Retina (tissue), 1 donor: ENCODE measurements at places on chromosomes 1 and 21.

GRCh38 chr1:5597991-5598823, 394.0 kb downstream of the NPHP4 start:
- peak; percentile 46 for DNase-seq

- peak; percentile 39 for DNase-seq
Observed at GRCh38 chr1:18290740-18291412, 183.3 kb downstream of the IGSF21 start.

- DNase-seq: no peak
Observed at GRCh38 chr1:170711682-170712081, 47.8 kb downstream of the PRRX1 start.

- no peak for DNase-seq
Observed at GRCh38 chr1:116881879-116882520, 27.7 kb upstream of the PTGFRN start.

DNA sequence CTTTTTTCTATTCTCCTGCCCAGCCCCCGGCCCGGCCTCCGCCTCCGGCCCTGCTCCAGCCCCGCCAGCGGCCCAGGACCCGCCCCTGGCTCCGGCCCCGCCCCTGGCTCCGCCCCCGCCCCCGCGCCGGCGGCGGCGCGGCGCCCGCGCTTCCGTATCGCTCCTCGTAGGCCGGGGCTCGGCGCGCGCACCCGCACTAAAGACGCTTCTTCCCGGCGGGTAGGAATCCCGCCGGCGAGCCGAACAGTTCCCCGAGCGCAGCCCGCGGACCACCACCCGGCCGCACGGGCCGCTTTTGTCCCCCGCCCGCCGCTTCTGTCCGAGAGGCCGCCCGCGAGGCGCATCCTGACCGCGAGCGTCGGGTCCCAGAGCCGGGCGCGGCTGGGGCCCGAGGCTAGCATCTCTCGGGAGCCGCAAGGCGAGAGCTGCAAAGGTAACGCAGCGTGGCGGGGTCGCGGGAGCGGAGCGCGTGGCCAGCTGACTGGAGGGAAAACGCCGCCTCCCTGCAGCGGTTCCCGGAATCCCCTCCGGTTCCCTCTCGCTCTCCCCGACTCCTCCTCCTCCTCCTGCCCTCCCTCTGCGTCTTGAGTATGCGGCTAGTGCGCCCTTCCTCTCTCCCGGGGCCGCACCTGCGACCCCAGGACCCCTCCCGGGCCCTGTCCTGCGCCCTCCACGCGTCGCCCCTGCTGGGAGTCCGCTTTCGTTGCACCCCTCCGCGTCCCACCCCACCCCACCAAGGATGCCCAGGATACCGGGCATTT, at the start of gene IFNAR2:
IFNAR2 (plus strand) TSS at position 155 of the 761 bp plus-strand sequence. CDS start 11,985 bp downstream, outside the sequence.
- peak; percentile 91 for DNase-seq

DNA sequence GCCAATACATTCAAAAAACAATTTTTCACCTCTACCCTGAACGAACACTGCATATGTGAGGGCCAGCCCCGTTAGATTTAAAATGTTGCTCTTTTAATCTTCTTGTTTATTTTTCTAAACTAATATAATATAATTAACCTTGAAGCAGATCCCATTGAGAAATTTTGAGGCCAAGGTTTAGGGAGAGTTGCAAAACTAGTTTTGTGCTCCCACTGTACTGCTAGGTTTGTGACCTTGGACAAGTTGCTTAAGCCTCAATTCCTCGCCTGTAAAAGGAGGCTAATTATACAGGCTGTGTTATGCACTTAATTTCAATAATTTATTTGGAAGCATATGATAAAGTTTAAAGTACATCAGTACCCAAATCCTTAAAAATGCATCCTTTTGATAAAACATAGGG, 3.7 kb downstream of the IL23R start:
- DNase-seq: no peak

DNA sequence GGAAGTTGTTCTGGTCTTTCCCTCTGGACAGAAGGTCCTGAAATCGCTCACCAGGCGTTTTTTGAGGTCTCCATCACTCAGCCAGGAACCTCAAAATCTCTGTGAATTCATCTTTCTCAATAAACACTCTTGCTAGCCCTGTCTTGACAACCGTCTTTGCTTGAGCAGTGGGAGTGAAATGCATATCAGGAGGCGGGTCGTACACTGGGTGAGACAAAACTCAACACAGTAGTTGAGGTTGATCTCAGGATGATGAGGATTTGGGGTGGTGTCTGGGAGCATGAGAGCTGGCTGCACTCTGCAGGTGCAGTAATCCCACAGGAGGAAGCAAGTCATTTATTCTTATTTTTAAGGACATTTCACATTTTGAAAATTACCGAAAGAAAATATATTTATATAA, 1.9 kb downstream of the GPR25 start:
- DNase-seq: no peak

GRCh38 chr1:43936431-43937151, 3.0 kb downstream of the ARTN start:
- peak; percentile 72 for DNase-seq

DNA sequence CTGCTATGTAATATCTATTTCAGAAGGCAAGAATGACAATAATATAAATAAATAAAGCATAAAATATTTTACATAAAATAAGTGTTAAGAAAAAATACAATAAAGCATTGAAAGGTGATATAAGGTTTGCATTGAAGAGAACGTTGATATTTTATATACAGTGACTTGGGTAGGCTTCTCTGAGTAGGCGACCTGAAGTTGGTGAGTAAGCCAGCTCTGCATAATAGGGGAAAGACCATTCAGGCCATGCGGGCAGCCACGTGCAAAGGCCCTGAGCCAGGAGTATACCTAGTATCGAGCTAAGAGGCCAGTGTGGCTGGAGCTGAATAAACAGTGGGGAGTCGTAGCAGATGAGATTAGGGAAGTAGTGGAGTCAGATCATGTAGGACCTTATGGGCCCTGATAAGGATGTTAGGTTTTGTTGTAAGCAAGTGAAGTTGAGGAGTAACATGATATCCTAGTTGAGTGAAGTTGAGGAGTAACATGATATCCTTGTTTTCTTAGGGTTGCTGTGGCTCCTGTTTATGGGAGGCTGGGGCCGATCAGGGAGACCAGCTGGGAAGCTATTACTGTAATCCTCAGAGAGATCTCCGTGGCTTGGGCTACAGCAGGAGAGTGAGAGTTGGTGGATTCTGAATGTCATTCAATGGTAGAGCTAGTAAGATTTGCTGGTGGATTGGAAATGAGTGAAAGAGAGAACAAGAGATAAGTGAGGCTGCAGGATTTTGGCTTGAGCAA, 22.0 kb downstream of the KCNK1 start:
- DNase-seq: no peak

GRCh38 chr1:248818505-248819374, 7.0 kb downstream of the SH3BP5L start:
- DNase-seq: no peak

GRCh38 chr1:90831910-90832309, 114.8 kb upstream of the BARHL2 start:
- DNase-seq: peak; percentile 49

GRCh38 chr1:39574646-39575045, 1.9 kb downstream of the PABPC4 start:
- DNase-seq: peak; percentile 5

GRCh38 chr1:53334781-53335180, 6.9 kb upstream of the LRP8 start:
- DNase-seq: no peak

DNA sequence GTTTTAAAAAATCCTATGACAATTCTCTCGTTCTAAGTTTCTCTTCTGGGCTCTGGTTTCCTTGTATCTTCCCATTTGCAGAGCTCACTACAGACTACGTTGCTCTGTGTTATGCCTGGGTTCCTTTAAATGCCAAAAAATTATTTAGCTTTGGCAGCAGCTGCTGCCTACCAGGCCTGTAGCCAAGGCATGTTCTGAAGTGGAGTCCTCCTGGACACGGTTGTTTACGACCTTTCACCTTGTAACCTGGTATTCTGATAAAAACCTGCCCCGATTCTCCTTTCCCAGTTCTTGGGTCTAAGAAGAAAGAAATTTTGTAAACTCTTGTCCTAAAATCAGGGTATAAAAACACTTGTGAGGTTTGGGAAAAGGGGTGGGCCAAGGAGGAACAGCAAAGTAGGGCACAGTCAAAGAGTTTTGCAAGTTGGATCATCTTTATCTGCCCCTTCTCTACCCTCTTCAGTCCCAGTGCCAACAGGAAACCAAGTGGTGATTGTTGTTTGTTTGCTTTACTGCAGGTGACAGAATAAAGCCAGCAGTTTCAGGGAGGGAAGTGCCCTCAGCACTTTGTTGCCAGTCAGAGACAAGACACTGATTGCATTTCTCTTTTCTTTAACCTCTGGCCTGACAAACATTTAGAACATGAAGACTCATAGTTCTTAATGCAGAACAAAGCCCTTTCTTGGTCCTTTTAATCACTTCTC, 3.1 kb upstream of the TXNIP start:
- DNase-seq: no peak

GRCh38 chr1:59394706-59395425, 98.0 kb downstream of the FGGY start:
- no peak for DNase-seq

GRCh38 chr21:29211205-29211604, 80.8 kb downstream of the MAP3K7CL start:
- DNase-seq: no peak

- no peak for DNase-seq
Observed at GRCh38 chr1:2437617-2438016, 25.3 kb upstream of the PEX10 start.

- no peak for DNase-seq
Observed at GRCh38 chr21:34205811-34206571, 132.6 kb downstream of the MRPS6 start.

GRCh38 chr1:211135342-211135950, 1.5 kb upstream of the KCNH1 start:
- DNase-seq: peak; percentile 26

DNA sequence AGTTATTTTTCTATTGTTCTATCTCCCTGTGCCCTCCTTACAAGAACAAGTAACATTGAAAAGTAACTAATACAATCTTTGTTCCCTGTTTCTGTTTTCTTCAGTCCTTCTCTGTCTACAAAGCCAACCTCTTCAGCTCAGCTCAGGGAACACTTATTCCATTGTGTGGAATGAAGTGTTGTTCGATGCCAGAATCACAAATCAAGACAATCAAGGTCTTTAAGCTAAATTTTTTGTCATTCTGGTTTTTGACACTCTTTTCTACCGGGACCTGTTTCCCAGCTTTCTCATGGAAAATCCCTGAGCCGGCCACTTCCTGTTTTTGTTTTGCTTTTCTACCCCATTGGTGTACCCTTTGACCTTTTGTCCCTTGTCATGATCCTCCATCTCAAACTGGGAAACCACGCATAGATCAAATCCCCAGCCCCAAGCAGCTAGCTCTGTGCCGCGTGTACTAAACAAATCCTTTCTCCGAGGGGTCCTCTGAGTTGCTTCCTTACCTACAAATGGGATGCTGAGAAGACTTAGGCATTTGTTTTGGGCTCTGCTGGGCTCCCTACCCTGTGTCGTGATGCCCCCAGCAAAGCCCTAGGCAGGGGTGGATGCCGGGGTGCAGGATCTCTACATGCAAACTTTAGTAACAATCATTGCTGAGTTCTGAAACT, 141.8 kb downstream of the TOMM20 start:
- DNase-seq: no peak

DNA sequence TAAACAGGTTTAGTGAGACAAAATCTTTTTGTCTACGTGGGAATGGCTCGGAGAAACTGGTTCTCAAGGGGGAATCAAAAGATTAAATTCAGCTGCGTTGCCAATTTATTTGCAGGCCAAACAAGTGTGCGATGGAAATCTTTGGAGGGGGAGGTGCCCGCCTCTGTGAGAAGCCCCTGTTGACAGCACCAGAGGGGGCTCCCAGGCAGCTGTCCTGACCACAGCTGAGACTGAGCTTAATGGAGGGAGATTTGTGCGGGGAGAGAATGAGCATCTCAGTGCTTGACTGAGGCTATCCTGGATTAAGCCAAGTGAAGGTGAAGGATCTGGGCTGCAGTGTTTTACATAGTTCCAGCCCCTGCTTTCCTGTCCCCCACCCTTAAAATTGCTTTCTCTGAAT, 169.7 kb downstream of the ATG4C start:
- DNase-seq: peak; percentile 22

GRCh38 chr1:200354243-200354642, 55.6 kb downstream of the ZNF281 start:
- DNase-seq: no peak

DNA sequence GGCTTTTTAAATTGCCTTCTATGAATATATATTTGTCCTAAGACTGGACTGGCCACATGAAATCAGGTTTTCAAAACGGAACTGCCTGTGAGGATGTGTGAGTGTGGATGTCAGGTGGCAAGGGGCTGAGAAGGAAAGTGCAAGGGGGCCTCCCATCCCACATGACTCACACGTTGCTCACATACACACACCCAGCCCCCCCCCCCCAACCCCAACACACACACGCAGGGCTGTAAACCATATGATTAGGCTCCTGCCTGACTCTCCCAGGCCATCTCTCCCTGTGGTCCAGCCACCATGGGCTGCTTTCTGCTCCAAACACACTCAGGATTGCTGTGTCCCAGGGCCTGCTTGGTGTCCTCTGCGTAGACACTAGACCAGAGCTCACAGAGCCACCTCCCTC, 22.4 kb downstream of the DEGS1 start:
- no peak for DNase-seq

GRCh38 chr1:180672105-180672504, 40.3 kb downstream of the XPR1 start:
- DNase-seq: no peak

DNA sequence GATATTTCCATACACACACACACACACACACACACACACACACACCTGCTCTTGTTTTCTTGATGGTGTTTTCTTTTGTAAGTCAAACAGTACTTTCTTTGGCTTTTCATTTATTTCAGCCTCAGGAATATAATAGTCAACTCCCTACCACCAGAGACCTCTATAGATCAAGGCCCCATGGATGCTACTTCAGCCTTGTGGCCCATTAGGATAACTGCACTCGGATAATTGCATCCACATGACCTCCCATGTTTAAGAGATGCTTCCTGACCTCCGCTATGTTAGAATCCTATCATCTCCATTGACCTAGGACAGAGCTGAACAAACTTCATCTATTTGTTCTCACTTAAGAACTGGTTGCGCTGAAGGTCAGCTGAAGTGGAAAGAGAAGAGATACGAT, 1094.0 kb upstream of the B3GALT2 start:
- DNase-seq: no peak

DNA sequence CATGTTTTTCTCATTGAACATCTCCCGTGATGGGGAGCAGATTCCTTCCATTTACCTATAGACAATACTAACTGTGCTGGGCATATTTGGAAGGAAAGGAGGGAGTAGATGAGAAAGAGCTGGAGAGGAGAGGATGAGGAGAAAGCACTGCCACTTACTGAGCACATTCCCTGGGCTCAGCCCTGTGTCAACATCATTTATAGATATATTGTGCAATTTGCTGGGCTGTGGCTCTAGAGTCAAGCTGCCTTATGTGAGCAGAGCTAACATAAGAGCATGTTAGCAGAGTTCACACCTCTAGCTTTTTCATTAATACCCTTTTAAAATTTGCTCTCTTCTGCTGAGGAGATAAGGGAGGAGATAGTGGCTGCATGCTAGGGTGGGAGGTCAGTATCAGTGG, 22.3 kb upstream of the CD53 start:
- no peak for DNase-seq

- no peak for DNase-seq
Observed at GRCh38 chr1:213320191-213320870, 269.3 kb downstream of the RPS6KC1 start.

GRCh38 chr1:17874710-17875109, 119.6 kb downstream of the ACTL8 start:
- no peak for DNase-seq
